Keratinocyte (primary cell): ENCODE measurements at places on chromosomes 12 and 14.

- DNase-seq = no peak
Measured at GRCh38 chr12:89252284-89252683, 100.0 kb downstream of the DUSP6 start.

DNA sequence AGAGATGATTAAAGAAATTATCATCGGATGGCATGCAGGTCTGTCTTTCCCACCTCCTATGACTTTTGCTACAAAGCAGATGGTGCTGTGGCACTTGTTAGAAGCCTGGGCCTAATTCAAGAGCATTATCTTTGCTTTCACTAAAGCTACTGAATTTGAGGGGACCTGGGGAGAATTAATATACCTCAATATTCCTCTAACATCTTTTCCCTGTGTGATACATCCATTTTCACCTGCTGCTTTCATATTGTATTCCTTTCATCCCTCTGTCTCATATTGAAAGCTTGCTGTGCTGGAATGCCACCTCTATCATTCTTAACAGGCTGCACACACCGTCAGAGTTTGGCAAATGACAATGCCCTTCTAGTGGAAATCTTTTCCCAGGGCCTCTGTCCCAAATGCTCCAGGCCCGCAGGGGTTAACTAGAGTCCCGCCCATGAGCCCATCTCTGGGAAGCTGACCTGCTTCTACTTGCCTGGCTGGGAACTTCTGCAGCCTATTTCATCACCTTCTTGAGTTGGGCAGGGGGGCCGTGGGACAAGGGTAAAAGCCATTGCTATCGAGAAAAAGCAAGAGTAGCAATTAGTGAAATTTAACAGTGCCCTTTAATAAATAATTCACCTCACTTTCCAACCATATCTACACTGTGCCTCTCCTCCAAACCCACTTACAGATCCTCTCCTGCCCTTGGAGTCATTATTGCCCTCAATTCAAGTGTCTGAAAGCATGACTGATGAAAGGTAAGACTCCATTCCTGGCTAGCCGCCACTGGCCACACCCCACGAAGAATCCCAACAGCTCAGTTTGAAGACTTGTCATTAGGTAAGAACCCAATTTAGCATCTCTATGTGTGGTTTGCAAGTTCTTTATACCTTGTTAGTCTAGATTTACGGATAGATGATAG lies 126.7 kb upstream of the BTG1 start:
- no peak for DNase-seq

- no peak for DNase-seq
Measured at GRCh38 chr12:46432325-46432724, 59.8 kb upstream of the SLC38A2 start.

- no peak for DNase-seq
Measured at GRCh38 chr14:59565087-59565486, 11.5 kb downstream of the CCDC175 start.

DNA sequence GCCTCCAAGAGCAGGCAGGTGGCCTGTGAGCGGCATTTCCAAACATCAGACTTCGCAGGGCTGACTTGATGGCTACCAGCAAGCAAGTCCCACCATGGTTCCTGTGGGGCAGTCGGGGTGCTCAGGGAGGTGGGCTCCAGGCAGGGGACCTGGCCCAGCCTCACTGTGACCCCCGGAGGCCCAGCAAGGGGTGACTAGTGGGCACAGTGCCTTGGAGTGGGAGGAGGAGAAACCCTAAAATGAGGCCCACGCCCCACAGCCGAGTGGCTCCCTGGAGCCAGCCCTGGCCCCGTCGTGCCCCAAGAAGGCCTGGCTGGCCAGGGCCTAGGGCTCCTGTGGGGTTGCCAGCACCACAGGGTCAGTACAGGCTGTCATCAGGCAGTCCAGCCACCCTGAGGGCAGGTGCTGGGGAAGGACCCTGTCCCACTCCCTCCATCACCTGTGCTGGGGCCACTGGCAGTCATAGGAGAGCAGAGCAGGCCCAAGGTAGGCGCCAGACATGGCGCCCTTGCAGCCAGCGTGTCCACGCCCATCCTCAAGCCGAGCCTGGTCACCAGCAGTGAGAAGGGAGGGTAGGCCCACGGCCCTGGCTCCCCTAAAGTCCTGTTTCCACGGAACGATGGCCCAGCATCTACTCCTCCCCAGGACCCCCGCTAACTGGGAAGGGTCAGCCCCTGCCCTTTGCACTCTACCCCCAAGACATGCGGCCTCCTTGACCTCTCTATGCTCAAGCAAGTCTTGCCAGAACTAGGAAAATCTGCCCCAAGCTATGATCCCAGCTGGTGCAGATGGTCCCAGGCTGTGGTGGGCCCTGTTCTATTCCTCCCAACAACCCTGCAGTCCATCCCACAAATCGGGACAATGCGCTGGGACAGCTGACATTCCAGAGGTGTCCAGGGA lies 144.2 kb upstream of the C14orf180 start:
- no peak for DNase-seq

- DNase-seq = no peak
Measured at GRCh38 chr12:99068993-99069747, 424.1 kb downstream of the APAF1 start.

DNA sequence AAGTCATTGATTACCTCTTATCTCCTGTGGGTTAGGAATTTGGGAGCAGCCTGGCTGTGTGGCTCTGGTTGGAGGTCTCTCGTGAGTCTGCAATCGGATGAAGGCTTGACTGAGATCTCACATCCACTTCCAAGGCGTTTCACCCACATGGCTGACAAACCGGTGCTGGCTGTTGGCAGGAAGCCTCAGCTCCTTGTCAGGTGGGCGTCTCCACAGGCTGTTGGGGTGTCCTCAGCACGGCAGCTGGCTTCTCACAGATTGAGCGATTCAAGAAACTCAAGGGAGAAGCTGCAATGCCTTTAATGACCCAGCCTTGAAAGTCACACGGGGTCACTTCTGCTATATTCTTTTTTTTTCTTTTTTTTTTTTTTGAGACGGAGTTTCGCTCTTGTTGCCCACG lies 28.6 kb upstream of the CORO1C start:
- no peak for DNase-seq

DNA sequence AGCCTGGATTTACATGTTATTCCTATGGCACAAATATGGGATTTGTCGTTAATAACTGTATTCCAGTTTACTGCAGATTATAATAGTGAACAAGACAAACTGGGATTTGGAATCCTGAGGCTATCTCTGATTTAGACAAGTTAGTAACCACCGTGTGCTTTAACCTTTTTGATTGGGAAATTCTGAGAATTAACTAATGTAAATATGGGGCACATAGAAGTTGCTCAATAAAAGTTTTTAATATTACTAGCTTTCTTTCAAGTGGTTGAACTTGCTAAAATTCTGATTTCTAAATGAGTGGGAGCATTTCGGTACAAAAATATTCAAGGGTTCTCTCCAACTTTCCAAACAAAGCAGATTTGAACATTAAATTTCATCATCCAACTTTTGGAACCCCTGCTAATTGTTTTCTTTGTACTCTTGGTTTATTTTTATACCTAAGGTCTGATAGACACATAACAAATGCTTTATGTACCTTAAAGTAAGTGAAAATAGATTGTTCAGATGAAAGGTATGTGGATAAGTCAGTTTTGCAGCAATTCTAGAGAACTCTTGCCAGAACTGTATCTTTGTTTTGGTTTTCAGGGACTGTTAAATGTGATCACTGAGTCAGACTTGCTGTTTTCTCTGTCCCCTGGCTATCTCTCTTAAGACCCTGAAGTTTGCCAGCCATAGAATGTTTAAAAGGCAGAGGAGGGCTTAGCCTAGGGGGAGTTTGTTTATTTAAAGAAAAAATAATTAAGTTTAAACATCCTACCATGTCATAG lies 57.5 kb downstream of the FRS2 start:
- DNase-seq = peak; percentile 19

DNA sequence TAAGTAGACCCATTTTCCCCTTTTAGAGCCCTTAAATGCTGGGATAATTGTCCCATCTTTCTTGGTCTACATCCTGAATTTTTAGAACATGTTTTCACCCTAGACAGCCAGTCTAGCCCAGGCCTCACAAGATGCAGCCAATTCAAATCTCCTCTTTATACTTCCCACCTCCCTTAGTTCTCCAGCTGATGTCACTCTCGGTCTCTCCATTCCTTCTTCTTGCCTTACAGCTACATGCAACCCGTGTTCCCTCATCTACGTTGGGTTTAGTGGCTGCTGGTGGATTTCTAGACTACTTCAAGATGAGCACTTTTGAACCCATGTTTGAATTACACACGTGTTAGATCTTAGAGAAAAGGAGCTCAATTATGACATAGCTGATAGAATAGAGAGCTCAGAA lies 132.0 kb downstream of the PPM1H start:
- DNase-seq = no peak

- DNase-seq = no peak
Measured at GRCh38 chr12:82838131-82838551, 151.4 kb downstream of the TMTC2 start.

DNA sequence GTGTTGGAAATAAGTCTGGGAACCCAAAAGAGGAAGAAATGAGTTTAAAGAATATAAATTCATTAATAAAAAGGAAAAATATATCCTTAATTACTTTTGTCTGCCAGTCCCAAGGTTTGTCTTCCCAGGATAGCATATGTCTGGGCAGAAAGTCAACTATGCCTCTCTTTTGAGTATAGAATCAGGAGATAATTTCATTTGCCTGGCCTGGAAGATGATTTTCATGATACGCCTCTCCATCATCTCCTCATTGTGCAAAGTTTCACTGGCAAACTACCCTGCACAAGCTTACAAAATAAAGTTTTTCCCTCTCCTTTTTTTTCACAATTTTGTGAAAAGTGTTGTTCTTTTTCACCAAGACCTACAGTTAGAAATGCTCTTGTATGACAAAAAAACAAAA lies 340.8 kb downstream of the EGLN3 start:
- DNase-seq = no peak

- no peak for DNase-seq
Measured at GRCh38 chr12:38776647-38777046, 128.7 kb downstream of the CPNE8 start.

- DNase-seq = no peak
Measured at GRCh38 chr14:103311171-103311997, 22.7 kb upstream of the EIF5 start.

- DNase-seq = no peak
Measured at GRCh38 chr12:129075460-129076208, 222.4 kb downstream of the GLT1D1 start.

DNA sequence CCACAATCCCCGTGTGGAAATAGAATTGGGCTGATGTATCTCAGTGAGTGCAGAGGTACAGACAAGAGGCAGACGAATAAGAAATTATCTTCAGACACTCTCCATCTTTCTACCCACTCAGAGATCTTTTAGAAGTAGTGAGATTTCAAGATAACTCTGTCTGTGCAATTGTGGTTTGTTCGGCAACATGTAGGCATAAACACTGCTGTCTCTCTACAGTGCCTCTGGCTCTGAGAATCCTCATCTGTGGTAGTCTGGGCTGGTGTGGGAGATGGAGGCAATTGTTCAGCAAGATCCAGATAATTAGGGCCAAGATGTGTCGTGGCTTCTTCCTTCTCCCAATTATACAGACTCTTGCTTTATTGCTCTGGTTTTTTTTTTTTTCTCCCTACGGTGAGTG lies 3.1 kb downstream of the HOXC13 start:
- DNase-seq = no peak

- no peak for DNase-seq
Measured at GRCh38 chr12:100433701-100434100, 40.0 kb upstream of the NR1H4 start.

DNA sequence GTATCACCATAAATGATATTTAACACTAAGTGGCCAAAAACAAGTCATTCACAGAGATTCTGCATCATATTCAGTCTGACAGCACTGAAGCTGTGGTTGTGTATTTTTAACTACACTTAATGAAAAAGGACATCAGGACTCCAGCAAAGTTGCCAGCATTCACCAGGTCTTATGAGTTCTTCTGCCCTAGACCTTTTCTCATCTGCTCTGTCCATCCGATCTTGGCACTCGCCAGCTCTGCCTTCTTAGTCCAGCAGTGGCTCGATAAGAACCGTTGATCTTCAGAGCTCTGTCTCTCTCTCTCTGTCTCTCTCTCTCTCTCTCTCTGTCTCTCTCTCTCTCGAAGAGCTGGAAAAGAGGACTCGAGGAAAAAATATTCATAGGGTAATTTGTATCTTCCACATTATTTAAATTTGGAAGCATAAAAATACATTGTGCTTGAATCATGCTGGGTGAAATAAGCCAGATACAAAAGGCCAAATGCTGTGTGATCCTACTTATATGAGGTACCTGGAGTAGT lies 232.2 kb downstream of the FBXL14 start:
- DNase-seq = no peak

DNA sequence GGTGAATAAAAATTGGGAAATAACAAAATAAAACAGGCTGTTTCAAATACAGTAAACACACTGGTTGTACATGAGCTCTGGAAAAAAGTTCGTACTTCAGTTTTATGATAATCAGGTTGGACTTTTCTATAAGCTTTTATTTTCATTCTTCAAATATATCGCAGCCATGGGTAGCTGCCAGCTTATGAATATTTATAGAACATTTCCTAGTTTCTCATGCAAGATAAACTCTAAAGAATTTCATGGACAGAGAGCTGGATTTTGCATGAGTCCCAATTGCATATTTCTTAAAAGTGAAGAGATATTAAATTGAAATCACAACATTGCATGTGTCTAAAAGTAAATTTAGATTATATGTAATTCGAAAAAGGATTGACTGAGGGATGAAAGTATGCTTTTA lies 827.6 kb downstream of the SLC6A15 start:
- DNase-seq = no peak

DNA sequence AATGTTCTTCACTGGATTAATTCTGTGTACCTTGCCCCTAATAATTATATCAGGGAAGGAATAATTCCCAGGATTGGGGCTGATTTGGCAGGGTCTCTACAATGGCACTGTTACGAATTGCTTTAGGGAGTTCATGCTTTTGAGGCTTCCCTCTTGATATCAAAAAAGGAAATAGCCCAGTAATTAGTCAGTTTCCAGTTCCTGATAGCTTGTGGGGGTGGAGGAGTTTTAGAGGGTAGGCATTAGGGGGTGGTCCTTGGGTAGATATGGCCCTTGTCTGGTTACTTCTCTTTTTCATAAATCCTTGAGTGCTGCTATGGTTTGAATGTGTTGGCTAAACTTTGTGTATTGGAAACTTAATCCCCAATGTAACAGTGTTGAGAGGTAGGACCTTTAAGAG lies 6.1 kb upstream of the SRSF5 start:
- DNase-seq = no peak

- DNase-seq = no peak
Measured at GRCh38 chr14:59507752-59508103, 23.4 kb downstream of the JKAMP start.

DNA sequence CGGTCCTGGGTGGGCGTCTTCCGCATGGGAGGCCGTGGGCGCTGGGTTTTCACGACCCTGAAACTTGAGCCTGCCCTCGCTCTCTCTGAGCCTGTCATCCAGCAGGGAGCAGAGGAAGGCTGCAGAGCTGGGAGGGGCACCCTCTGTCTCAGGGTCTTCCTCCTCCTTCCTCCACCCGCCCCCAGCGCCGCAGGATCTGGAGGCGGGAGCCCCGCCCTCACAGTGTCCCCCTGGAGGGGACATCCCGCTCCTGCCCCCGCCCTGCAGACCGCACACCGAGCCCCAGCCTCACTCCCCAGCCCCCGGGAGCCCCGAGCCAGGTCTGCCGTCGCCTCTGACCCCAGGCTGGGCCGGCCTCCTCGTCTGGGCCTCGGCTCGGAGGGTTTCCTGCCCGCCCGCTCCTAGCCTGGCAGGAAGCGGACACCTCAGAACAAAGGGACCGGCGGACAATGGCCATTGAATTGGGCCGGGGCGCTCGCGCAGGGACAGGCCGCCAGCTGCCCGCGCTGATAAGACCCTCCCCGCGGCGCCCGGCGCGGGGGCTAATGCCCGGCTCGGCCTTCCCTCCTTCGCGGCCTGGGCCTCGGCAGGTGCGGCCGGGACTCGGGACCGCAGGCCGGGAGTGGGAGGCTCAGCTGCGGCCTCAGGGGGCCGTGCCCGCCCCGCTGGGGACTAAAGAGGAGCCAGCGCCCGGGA lies 15.3 kb upstream of the NUDT14 start:
- DNase-seq = no peak
